ENCODE measurements at places on chromosomes 1 and 21. TPM values are rescaled to one million over a fixed set of nuclear protein-coding genes. Genes with fewer than 3 reads are reported as not detected.
A peak's percentile ranks its signal among the peaks of the same experiment; 100 is the strongest.

DNA sequence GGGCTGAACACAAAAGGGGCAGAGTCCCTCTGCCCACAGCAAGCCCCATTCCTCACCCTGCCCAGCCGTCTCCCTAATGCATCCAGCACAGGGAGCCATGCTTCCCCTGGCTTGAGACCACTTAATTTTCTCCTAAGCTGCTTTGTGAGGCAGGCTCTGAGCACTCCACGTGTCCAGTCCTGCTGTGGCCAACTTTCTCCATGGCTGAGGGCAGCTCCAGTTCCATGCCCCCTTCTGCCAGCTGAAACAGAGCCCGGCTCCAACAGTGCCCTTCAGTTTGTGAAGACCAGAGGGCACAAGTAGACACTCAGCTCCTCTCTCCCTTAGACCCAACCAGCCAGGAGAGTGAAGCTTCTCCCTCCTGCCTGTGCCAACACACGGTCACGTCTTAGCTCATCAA lies 33.8 kb downstream of the PLEKHA6 start:
- H3K27me3 ChIP-seq = no peaks in the 10 kb centered on the region
- no peaks in the 10 kb centered on the region for H3K36me3 ChIP-seq
- no peak overlapping the region for H3K4me3 ChIP-seq
- no peaks in the 10 kb centered on the region for H3K4me1 ChIP-seq
- no peak for DNase-seq

DNA sequence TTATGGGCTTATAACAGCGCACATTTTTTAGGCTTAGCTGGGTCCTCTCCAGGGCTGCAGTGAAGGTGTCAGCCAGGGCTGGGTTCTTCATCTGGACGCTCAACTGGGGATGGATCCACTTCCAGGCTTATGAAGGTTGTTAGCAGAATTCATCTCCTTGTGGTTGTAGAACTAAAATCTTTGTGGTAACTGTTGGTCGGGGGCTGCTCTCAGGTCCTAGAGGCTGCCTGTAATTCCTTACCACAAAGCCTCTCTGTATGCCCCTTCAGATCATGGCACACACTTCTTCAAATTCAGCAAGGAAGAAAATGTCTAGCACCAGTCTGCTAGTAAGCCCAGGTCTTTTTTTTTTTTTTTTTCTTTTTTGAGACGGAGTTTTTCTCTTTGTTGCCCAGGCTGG lies 40.9 kb upstream of the EPS8L3 start:
- DNase-seq = no peak
- no peaks in the 10 kb centered on the region for H3K36me3 ChIP-seq
- H3K4me3 ChIP-seq = no peak overlapping the region
- H3K27me3 ChIP-seq = peaks cover 21% of the 10 kb centered on the region
- no peak overlapping the region for H3K27ac ChIP-seq

DNA sequence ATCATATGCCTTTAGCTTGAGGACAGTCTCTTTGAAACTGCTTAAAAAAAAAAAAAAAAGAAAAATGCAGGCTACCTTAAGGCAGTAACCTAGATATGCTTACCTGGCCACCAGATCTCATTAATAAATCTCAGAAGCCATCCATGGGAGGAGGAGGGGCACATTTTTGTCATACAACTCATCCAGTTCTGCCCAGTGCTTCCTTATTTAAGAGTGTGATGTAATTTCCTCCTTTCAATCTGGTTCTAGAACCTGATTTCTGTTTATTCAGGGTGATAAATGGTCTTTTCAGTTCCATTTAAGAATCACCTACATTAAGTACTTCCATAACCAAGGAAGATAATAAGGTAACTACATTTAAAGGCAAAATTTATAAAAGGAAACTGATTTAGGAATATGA lies 6.1 kb downstream of the ERRFI1 start:
- no peak for DNase-seq
- H3K4me1 ChIP-seq = no peaks in the 10 kb centered on the region
- H3K4me3 ChIP-seq = no peak overlapping the region
- H3K27ac ChIP-seq = no peak overlapping the region
- peaks cover 15% of the 10 kb centered on the region for H3K27me3 ChIP-seq

DNA sequence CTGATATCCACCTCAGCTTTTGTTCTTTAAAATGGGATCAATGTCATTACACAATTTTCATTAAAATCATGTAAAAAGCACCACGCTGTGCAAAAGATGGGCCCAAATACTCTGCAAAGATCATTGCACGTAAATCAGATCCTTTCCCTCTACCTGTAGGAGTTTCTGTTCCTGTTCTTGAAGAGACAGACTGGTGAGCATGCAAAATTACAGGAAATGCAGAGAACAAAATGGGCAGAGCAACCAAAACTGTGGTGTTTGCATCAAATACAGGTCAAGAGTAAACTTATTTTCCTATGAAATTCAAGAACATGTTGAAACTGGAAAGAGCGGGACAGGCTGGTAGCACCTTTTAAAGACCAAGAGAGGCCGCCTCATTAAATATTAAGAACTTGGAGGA lies 294.9 kb upstream of the ADGRL2 start:
- no peaks in the 10 kb centered on the region for H3K36me3 ChIP-seq
- DNase-seq = no peak
- no peaks in the 10 kb centered on the region for H3K4me1 ChIP-seq

GRCh38 chr1:226603022-226603857 lies 54.7 kb downstream of the STUM start:
- H3K27me3 ChIP-seq = no peaks in the 10 kb centered on the region
- no peaks in the 10 kb centered on the region for H3K4me1 ChIP-seq
- H3K27ac ChIP-seq = no peak overlapping the region
- H3K4me3 ChIP-seq = no peak overlapping the region

GRCh38 chr1:86491171-86491950 lies 22.6 kb downstream of the CLCA1 start:
- no peaks in the 10 kb centered on the region for H3K4me1 ChIP-seq
- H3K36me3 ChIP-seq = no peaks in the 10 kb centered on the region
- no peak for DNase-seq
- H3K27me3 ChIP-seq = no peaks in the 10 kb centered on the region
- H3K4me3 ChIP-seq = no peak overlapping the region
- H3K27ac ChIP-seq = no peak overlapping the region

DNA sequence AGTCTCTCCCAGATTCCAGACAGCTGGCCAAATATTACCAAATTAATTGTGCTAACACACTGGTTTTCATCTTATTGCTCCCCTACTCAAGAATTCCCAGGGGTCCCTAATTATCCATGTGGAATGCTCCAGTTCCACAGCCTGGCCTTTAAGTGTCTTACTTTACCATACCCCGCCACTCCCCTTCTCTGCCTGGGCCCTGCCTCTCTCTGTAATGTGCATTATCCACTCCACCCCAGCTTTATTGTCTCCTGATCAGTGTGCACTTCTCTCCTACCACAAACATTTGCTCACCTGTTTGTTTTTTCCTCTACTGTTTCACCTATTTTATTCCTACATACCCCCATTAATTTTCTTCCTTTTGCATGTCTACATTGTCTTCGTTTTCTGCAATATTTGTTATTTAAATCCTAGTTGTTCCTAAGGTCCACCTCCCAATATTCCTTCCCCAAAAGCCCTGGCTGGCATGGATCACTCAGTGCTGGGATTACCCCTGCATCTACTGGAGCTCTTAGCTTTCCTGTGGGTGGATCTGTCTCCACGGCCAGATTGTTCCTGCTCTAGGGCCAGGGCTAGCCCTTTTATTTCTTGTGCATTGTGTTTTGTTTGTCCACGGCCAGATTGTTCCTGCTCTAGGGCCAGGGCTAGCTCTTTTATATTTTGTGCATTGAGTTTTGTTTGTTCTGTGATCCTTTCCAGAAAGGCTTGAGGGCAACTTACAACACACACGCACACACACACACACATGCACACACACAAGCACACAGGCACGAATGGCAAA lies 33.4 kb upstream of the ATP1B1 start:
- no peak for DNase-seq
- H3K27me3 ChIP-seq = no peaks in the 10 kb centered on the region
- no peaks in the 10 kb centered on the region for H3K4me1 ChIP-seq

- DNase-seq = no peak
- H3K4me3 ChIP-seq = no peak overlapping the region
- H3K36me3 ChIP-seq = peaks cover 54% of the 10 kb centered on the region
- H3K27me3 ChIP-seq = no peaks in the 10 kb centered on the region
- H3K27ac ChIP-seq = no peak overlapping the region
Measured at GRCh38 chr1:235697508-235697907, 47.9 kb upstream of the GNG4 start.

GRCh38 chr1:230426246-230427093 lies at the start of gene PGBD5:
Gene PGBD5 (minus strand): TSS chr1:230426332. CDS start chr1:230425928, 404 bp downstream.
- no peak within 1 kb of the TSS for H3K27ac ChIP-seq
- H3K4me3 ChIP-seq = no peak within 1 kb of the TSS
- peak; percentile 35 for DNase-seq

DNA sequence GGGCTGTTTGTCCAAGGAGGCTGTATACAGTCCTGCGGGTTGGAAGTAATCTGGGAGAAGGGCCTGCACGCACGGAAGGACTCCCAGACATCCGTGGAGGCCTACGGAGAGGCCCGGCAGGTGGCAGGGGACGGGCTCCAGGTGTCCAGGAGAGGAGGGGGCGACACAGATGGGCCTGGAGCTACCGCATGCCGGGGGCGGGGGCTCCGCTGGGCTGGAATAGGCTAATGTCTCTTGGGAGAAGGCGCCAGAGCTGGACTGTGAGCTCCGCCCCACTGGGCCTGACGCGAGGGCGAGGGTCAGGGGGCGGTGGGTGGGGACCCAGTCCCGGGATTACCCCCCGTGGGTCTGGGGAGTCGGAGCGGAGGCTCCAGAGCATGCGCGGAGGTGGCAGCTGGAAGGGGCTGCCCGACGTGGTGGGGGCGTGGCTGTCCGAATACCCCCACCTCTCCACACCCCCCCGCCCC lies 659 bp downstream of the AGO1 start:
- H3K27me3 ChIP-seq = no peaks in the 10 kb centered on the region
- peak overlapping the region; percentile 98 for H3K4me3 ChIP-seq
- peak; percentile 28 for DNase-seq

DNA sequence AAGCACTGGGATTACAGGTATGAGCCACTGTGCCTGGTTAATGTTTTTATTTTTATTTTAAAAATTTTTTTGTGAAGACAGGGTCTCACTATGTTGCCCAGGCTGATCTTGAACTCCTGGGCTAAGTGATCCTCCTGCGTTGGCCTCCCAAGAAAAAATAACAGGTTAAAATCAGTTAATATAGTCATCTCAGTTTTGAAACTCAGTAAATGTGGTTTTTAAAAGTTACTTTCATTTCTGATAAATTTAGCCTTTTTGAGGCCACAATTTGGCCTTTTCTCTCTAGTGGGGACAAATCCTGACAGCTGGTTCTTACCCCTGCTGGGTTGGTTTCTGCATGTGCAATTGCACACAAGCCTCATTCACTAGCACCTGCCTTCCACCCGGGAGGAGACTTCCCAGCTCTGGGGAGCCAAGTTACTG lies 13.3 kb downstream of the PMF1 start:
- no peak for DNase-seq
- peaks cover 30% of the 10 kb centered on the region for H3K36me3 ChIP-seq
- no peak overlapping the region for H3K27ac ChIP-seq
- H3K4me3 ChIP-seq = no peak overlapping the region
- H3K4me1 ChIP-seq = peaks cover 4% of the 10 kb centered on the region

GRCh38 chr1:19645411-19646251 lies 1.5 kb downstream of the NBL1 start:
- peaks cover 18% of the 10 kb centered on the region for H3K4me1 ChIP-seq
- H3K27ac ChIP-seq = no peak overlapping the region
- H3K36me3 ChIP-seq = no peaks in the 10 kb centered on the region
- DNase-seq = no peak

DNA sequence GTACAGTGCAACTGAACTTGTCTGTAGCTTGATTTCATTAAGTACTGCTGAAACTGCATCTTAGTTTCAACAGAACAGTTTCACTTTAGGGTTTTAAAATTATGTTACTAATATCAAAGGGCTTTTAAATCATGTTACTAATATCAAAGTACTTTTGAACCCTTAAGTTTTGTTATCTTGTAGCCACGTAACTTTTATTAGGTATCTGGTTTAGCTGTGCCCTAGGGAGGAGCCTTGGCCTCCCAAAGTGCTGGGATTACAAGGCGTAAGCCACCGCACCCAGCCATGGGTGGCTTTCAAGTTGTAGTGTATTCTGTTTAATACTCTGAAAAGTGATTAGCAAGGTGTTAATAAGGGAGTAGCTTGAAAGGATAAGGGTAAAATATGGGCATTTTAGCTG lies 2.0 kb downstream of the KDM4A start:
- peaks cover 31% of the 10 kb centered on the region for H3K36me3 ChIP-seq
- H3K4me3 ChIP-seq = no peak overlapping the region
- no peak for DNase-seq
- no peak overlapping the region for H3K27ac ChIP-seq
- H3K4me1 ChIP-seq = peaks cover 19% of the 10 kb centered on the region

- no peak overlapping the region for H3K4me3 ChIP-seq
- no peak for DNase-seq
- H3K4me1 ChIP-seq = no peaks in the 10 kb centered on the region
- H3K27ac ChIP-seq = no peak overlapping the region
Measured at GRCh38 chr1:243409284-243409683, 153.4 kb downstream of the SDCCAG8 start.

GRCh38 chr1:39418236-39418635 lies 73.2 kb upstream of the BMP8A start:
- H3K27me3 ChIP-seq = no peaks in the 10 kb centered on the region
- DNase-seq = no peak
- no peaks in the 10 kb centered on the region for H3K4me1 ChIP-seq
- no peak overlapping the region for H3K4me3 ChIP-seq

- H3K36me3 ChIP-seq = peaks cover 12% of the 10 kb centered on the region
- H3K27me3 ChIP-seq = no peaks in the 10 kb centered on the region
- no peak overlapping the region for H3K27ac ChIP-seq
- no peak for DNase-seq
- no peaks in the 10 kb centered on the region for H3K4me1 ChIP-seq
Measured at GRCh38 chr21:44398499-44398898, 45.1 kb downstream of the TRPM2 start.

DNA sequence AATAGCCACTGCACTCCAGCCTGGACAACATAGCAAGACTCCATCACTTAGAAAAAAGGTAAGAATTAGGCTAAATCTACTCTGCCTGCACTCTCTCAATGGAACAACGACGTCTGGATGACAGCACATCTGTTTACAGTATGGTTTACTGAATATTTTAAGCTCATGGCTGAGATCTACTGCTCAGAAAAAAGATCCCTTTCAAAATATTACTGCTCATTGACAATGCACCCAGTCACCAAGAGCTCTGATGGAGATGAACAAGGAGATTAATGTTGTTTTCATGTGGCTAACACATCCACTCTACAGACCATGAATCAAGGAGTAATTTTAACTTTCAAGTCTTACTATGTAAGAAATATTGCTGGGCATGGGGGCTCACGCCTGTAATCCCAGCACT lies 58.0 kb downstream of the SLC27A3 start:
- peaks cover 2% of the 10 kb centered on the region for H3K36me3 ChIP-seq
- no peaks in the 10 kb centered on the region for H3K27me3 ChIP-seq
- no peak overlapping the region for H3K4me3 ChIP-seq
- DNase-seq = no peak

GRCh38 chr1:231611851-231612250 lies 14.7 kb upstream of the DISC1 start:
- peaks cover 44% of the 10 kb centered on the region for H3K4me1 ChIP-seq
- no peak overlapping the region for H3K4me3 ChIP-seq
- no peak overlapping the region for H3K27ac ChIP-seq
- no peaks in the 10 kb centered on the region for H3K27me3 ChIP-seq

- H3K4me1 ChIP-seq = no peaks in the 10 kb centered on the region
- H3K27ac ChIP-seq = no peak overlapping the region
- H3K36me3 ChIP-seq = peaks cover 9% of the 10 kb centered on the region
- DNase-seq = no peak
Measured at GRCh38 chr1:42267904-42268303, 67.1 kb downstream of the FOXJ3 start.

Gene CFAP74
- not detected for total RNA-seq

Gene TFF2
- total RNA-seq = not detected

Gene TEKT2
- total RNA-seq = 0.35 TPM

Gene NBPF10
- 4.9 TPM for total RNA-seq

Gene ALPL
- total RNA-seq = not detected

Gene PTPRU
- total RNA-seq = 0.79 TPM

Gene SLC35F3
- not detected for total RNA-seq

Gene OVAAL
- total RNA-seq = not detected

Gene ANKRD45
- not detected for total RNA-seq

Measured in natural killer cell (primary cell).